Fibroblast of the aortic adventitia (primary cell): ENCODE measurements at places on chromosomes 5 and 9.

DNA sequence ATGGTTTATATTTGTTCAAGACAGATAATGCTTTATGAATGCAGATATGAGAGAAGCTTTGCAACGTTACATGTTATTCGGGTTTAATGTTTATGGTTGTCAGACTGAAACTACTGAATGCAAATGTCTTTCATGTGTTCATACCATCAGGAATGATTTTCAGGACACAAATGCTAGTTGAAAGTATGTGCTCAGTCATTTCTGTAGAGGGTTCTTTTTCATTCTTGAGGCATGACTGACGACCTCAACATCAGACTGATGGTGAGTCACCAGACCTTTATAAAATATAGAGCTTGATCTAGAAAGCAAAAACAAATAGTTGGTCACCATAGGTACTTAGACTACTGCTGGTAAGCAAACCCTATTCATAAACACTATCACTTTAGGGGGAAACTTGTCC, 287.3 kb upstream of the NUDT12 start:
- DNase-seq, result peak; percentile 45

GRCh38 chr5:30324083-30324482, 869.4 kb upstream of the CDH6 start:
- no peak for DNase-seq

DNA sequence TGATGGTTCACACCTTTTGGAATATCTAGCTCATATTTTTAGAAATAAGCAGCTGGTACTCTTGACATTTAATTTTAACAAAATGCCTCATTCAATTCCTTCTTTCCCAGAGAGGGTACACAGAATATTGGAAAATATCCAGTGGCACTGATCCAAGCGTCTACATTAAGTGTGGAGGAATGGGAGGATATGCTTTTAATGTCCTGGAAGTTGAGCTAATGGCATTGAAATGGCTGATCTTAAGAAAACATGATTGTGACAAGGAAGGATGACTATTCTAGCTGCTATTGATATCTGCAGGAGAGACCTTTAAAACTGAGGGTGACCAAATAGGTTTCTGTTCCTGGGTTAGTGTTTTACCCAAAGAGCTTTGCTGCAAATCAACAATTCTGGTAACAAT, 30.0 kb downstream of the ZNF366 start:
- DNase-seq, result no peak

- DNase-seq, result no peak
These were observed 26.6 kb upstream of the PIP5K1B start for GRCh38 chr9:68678430-68678829.

DNA sequence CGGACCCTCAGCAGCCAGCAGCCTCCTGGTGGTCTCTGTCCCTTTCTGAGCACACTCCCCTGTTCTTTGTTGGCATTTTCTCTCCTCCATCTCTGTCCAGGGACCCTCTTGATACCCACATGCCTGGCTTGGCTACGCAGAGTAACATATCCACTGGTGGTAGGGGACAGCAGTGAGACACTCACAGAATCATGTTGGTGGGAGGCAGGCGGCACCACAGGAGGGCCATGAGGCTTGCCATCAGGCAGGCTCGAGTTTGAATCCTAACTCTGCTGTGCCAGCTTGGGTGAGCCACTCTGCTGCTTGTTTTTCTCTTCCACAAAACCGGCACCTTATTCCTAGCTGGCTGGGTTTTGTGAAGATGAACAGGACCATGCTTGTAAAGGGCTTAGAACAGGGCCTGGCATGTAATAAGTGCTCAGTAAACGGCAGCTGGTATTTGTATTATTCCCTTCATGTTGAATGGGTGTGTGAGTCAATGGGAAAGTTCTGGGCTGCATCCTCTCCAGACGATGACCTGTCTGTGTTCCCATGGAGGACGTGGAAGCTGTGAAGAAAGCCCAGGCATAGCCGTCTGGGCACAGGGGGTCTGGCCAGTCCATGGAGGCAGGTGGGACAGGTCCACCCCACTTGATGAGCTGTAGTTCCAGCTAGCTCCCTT, 2.3 kb downstream of the COL27A1 start:
- no peak for DNase-seq

GRCh38 chr5:112594941-112595340, 142.7 kb upstream of the APC start:
- DNase-seq, result no peak

GRCh38 chr5:368183-369084, 46.9 kb downstream of the AHRR start:
- peak; percentile 50 for DNase-seq

DNA sequence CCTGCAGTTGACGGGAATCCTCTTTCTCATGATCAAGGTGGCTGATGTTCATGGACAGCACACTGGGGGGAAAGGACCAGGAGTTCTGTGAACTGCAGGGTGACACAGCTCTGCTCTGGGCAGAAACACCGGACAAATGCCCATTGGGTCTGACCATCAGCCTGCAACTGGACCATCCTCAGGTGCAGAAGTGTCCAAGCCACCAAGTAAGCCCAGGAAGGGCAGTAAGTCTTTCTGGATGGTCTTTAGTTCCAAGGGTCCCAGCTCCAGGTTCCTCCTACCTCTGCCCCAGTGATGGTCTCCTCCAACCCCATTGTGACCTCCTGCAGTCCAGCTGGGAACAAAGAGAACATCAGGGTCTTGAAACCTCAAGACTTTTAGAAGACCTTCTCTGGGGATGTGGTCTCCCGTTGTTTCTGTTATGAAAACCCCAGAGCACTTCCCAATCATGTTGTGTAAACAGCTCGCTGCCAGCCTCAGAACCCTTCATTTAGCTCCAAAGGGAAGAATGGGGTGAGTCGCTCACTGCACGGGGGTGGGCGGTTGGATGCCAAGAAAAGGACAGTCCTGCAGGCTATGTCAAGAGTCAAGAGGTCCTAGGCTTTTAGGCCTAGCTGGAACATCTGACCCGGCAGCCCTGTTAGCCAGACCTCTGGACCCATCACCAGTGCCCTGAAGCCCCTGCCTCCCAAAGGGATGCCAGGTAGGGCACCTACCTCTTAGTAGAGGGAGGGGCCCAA, 41.8 kb upstream of the TCF7 start:
- no peak for DNase-seq

DNA sequence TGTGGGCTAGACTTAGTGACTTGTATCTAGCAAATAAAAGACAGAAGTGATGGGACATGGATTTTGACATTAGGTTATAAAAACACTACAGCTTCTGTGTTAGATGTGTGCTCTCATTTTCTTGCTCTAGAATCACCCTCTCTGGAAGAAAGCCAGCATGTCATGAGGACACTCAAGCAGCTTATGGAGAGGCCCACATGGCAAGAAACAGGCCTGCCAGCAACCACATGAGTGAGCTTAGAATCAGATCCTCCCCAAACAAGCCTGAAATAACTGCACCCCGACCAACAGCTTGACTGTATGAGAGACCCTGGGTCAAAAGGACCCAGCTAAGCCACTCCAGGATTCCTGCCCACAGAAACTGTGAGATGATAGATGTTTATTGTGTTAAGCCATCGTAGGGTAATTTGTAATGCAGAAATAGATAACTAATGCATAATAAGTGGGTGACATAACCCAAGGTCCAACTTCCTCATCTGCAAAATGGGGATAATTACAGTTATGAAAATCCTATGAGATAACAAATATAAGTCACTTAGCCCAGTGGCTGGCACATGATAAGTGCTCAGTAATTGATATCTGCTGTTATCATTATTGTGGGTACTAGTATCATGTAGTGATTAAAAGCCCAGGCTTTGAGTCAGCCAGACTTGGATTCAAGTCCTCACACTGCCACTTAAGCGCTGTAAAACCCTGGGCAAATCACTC, 86.5 kb downstream of the KLHL3 start:
- peak; percentile 27 for DNase-seq

DNA sequence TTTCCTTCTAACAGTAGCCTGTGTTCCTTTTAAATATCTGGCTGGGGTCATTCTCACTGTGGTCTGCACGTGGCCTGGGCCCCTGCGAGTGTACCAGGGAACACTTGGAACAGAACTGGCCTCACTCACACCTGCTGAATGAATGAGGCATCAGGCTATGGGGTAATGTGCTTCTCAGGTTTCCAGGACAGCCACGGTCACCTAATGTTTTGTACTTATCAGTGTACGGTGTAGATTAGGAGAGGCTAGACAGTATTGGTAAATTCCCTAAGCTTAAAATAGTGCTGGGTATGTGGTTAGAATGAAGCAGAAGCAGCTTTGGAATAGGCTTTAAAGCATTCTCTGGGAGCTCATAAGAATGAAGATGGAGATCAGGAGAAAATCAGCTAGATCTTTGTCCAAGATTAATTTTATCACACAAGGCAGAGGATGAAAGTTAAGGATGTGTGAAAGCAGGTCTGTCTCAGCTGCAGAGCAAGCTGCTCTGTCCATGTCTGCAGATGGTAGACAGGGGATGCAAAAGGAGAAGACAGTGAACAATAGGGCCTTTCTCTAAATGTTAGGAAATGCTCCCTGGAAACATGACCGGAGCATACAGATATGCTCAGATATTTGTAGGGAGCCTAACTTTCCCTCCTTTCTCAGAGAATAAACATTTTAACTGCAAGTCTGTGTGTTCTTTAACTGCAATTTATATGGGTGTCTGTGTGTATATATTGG, 267.5 kb downstream of the NR3C1 start:
- no peak for DNase-seq
